B cell (primary cell): ENCODE measurements at places on chromosomes 1 and 21. TPM values are rescaled to one million over a fixed set of nuclear protein-coding genes. Genes with fewer than 3 reads are reported as not detected.

DNA sequence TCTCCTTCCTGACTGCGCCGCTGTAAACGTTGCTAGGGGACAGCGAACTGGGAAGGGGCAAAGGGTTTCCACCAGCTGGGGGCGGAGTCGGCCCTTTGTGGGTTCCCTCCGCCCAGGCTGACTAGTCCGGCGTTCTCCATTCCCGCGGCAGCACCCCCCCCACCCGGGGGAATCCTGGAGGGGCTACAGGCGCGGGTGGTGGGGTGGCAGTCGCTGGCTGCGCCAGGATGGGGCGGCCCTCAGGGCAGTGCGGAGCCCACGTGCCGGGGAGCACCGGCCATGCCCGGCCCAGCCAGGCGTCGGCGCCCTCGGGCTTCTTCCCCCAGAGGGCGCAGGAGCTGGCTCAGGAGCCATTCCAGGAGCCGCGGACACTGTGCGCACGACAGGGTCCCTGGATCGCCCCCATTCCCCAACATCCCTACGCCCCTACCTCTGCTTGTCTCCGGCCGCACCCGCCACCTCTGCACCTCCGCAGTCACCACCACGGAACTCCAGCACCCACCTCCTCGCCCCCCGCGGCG is 476 bp downstream of the BATF3 start:
- peak; percentile 69 for DNase-seq

DNA sequence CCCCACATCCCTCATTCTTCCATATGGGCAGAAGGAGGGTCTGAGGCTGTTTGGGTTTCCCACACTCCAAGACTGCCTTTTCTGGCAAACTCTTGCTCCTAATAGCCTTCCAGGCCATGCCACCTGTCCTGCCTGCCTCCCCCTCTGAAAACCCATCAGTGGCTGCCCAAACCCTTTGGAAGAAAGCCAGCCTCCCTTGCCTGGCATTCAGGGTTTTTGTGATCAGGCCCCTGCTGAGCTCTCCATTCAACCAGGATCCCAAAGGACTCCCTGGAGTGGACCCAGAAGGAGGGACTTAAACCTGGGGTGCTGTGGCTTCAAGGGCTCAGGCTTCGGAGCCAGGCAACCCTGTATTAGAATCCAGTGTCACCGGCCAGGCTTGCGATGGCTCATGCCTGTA is 4.2 kb upstream of the GUCA2A start:
- no peak for DNase-seq

DNA sequence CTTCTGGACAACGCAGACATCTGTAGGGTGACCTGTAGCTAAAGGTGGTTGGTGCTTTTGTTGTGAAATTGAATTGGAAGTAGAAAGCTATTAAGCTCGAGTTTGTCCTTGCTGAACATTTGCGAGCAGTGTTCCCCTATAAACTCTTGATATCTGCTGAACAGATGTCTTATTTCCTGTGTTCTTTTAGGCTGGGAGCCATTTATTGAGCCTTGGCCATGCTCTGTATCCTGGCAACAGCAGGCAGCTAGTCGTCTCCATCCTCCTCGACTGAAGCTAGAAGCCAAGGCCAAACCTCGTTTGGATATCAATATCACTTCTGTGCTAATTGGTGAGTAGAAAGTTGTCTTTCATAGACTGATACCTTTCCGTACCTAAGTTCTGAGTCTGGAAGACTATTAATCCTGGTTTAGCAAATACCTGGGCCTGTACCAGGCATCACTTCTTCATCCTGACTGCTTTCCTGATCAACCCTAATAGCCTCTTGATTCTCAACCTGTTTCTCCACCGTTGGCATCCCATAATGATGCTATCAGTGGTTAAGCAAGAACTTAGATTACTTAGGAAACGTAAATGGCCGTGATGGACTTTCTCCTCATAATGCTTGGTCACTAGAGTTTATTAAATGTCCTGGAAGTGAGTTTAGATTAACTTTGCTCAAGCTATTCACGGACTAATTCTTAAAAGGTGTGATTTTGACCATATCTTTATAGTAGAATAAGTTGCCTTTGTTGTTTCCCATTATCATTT is 103.4 kb downstream of the VPS13D start:
- no peak for DNase-seq

DNA sequence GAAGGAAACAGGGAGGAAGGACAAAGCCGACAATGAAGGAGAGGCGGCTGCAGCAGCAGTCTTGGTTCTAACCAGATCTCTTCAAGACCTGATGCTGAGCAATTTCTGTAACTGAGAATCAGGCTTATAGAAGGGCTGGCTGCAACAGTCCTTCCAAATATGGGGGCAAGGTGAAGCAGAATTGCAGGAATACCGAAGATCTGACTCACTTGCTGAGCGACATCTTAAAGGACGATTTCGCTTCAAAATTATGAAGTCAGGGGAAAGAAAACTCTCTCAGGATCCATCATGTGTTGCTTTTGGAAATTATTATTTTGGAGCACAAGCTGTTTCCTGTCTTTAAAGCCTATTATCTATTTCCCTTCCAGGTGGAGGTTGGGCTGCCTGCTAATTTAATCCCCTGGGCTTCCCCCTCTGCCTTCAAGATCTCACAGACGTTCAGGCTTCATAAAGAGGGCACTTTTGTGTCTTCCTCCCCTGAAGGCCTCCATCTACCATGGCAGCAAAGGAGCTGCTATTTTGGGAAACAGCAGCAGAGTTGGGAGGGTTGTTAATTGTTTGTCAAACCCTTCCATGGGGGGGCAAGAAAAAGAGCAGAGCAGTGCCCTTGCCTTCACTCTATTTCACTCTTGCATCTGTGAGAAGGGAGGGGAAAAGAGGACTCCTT is 10.8 kb upstream of the IER5 start:
- DNase-seq = no peak

The BROX gene
- 55.1 and 57.8 TPM in 2 replicates for total RNA-seq

DNA sequence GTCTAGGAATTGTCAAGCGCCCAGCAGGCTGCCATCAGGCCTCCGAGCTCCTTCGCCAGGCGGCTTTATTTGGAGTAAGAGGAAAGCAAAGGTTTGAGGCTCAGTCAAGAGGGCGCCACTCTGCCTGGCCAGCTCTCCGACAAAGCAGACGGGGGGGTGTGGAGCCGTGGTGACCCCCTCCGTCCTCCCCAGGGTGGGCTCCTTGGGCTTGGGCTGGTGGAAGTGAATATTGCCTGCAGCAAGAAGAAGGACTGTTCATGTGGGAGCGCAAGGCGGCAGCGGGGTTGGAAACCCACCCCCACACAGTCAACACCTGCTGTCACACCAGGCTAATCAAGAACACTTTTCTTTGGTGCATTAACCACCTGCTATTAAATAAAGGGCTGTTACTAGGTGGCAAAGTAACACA is 14.6 kb downstream of the EPHX1 start:
- DNase-seq = no peak

The WDR64 gene
- total RNA-seq = not detected in 2 replicates

DNA sequence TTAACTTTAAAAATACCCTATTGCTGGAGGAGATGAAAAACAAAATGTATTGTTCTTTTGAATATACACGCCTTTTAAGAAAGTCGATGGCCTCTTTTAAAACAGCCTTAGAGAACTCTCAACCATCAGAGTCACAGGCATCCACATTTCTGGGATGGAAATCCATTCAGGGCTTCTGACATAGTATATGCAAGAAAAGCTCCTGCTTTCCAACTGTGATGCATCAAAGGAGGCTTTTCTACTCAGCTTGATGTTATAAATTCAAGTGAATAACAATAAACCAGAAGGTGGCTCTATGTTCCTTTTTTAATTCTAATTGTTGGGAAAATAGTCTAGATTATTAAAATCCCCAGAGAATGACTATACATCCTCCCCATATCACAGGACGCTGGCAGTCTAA is 398.8 kb upstream of the CXADR start:
- no peak for DNase-seq

DNA sequence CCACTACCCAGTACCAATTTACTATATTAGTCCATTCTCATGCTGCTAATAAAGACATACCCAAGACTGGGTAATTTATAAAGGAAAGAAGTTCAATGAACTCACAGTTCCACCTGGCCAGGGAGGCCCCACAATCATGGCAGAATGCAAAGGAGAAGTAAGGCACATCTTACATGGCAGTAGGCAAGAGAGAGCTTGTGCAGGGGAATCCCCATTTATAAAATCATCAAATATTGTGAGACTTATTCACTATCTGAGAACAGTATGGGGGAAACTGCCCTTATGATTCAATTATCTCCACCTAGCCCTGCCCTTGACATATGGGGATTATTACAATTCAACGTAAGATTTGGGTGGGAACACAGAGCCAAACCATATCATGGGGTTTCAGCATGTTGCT is 6.4 kb downstream of the CD58 start:
- DNase-seq = no peak

DNA sequence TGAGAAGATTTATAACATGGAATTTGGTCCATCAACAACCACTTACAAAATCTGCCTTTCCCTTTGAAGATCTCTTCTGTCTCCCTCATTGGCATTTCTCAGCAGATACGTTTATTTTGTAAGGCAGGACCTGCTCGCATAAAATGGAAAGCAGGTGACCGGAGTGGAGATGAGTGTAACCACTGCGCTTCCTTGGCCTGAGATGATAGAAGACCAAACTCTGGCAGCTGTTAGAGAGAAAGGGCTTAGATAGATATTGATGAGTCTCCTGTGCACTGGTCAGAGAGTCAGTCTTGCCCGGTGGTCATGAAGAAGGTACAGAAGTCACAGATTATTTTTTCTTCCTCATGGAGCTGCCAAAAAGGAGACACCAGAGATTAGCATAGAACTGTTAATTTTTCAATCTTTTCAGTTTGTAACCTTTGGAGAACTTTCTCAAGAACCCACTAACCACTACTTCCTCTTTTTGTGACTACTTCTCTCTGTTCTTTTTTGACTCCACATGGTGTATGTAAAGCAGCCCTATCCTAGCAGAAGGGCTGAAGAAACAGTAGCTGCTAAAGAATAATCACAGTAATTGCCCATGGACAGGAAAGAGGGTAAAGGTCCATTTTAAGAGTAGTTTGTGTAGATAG is 47.6 kb downstream of the FCRL3 start:
- peak; percentile 79 for DNase-seq

DNA sequence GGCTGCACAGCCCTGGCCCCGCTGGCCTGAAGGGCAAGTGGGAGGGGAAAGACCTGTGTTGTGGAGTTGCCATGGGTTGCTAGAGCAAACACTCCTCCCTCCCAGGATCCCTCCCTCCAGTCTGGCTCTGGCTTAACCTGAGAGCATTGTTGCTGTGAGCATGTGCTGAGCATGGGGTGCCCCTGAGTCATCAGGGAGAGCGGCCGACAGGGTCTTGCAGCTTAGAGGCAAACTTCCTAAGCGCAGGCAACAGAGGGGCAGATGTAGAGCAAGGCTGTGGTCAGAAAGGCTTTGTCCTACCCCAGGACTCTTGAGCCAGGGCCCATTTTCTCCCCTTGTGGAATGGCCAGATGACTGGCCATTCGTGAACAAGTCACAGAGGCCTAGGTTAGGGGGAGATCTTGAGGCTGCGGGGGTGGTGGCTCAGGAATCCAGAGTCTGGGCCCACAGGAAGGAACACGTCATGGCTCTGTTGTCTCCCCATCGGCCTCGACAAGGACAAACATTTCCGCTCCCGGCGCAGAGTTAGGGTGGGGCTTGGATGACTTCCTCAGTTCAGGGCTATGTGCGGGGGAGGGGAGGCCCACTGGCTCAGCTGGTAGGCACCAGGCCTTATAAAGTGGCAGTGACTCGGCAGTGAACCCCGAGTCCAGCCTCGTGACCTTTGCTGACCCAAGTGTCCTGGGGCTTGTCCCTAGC is 362 bp upstream of the DYNLT4 start:
- DNase-seq = peak; percentile 87

The LHX8 gene
- total RNA-seq = not detected in 2 replicates

DNA sequence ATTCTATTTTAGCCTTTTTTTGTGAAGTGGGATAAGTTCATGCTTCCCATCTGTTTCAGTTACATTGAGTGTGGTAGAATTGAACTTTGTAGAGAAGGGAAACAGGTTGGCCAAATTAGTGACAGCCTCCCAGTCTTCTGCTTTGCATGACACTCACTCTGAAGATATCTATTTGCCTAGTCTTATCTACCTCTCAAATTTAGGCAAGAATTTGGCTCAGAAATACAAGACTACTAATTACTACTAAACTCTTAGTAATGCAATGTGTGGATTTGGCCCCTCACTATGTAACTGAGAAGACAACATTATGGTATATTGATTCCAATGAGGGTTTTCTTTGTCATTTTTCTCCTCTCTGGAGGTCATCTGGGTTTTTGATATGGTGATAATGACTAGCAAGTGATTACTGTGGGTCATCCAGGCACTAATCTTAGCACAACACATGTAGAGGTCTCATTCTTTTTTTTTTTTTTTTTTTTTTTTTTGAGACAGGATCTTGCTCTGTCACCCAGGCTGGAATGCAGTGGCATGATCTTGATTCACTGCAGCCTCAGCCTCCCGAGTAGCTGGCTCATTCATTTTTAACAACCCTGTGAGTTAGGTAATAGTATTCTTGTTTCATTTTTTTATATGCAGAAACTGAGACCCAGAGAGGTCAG is 6.3 kb downstream of the FAM20B start:
- DNase-seq = no peak

- DNase-seq = peak; percentile 56
These were observed 581 bp downstream of the ETV3 start for GRCh38 chr1:157137408-157138219.

GRCh38 chr1:64199154-64199553 is 4.3 kb upstream of the UBE2U start:
- DNase-seq = no peak

DNA sequence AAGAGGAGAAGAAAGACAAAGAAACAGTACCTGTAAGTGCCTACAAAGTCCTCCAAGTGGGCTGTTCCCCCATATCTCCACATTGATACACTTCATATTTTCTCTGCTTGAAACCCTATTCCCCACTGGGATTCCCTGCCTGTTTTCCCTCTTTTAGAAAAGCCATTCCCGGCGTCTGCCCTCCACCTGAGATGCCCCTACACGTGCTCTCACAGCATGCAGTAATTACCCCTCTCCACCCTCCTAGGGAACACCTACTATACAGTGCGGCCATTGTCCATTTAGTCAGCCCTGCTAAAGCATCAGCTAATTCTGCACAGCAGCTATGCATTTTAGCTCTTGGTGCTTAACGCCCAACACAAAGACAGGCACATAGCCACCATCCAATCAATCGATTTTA is 135.7 kb upstream of the TIAM1 start:
- no peak for DNase-seq

The CHRM3 gene
- not detected in 2 replicates for total RNA-seq

DNA sequence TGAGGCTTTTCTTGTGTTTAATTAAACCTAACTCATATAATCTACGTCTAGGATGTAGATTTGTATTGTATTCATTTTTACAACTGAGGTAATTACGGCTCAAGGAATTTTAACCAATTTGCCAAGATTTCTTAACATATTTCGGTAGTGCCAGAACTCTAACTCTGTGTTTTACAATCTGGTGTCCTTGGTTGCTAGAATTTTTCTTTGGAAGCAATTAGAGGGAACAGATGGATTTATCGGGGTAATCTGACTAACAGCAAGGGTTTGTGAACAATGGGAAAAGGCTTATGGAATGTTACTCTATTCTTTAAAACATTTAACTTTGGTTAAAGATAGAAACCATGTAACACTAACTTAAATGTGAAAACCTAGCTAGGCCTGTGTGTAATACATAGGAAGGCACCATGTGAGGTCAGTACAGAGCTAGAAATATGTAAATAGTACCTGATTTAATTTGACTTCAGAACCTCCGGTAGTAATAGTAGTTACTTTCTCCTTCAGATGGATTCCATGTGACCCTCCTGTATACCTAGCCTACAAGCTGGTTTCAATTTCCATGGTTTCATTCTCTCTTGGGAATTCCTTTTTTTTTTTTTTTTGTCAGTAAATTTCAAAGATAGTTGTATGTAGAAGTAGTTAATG is 1.2 kb downstream of the MTF2 start:
- peak; percentile 77 for DNase-seq
